ENCODE measurements at places on chromosomes 3 and 15.

- DNase-seq = no peak
These were observed 55.0 kb upstream of the EPHB3 start for GRCh38 chr3:184506561-184506991.

DNA sequence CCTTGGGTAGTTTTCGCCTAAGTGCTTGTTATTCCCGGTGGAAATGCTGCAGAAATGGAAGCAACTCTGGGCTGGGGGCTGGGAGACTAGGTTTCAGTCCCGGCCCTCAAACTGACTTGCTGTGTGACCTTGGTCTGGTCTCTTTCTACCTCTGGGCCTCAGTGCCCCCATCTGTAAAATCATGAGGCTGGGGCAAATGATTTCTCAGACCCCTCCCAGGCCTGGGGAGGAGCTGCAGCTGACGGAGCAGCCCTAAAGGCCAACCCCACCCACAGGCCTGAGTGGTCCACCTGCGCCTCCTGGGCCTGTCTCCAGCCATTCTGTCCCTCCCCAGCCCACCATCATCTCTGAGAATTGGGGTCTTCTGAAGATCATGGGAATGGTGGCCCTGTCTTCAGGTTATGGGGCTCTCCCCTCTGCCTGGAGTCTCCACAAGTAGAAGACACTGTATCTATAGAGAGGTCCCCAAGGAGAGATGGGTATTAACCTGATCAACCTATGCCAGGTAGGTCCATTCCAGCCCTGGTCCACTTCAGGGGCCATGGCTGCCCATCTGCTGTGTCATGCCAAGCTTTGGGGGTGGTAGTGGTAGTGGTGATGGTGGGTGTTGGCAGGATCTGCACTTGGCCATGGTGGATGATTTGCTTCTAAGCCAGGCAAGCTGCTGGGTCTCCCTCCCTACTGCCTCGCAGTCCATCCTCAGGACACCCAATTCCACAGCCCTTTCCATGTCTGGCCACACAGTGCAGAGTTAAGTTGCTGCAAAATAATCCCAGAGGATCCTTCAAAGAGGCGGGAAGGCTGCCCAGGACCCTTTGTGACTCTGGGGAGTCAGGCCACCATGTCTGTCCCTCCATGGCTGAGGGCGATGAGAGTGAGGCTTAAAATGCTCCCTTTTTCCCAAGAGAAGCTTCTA lies 46.0 kb downstream of the ITGA11 start:
- peak; percentile 51 for DNase-seq

- no peak for DNase-seq
These were observed 20.9 kb upstream of the ABHD17C start for GRCh38 chr15:80674245-80674614.

DNA sequence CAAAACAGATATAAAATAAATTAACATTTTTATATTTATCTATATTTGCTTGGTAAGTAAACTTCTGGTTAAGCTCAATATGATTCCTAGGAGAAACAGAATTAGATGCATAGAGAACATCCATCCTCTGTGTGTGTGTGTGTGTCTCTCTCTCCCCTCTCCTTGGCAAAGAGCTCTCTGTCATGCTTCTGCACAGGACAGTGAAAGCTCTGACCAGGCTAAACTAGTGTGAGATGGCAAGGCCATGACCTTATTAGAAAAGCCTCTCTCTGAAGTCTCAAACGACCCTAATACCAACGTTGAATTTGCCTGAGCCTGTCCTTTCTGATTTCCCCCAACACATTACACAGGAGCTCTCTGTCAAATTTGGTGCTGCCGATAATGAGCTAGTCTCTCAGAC lies 746.0 kb downstream of the VGLL3 start:
- no peak for DNase-seq
